ENCODE measurements at places on chromosomes 12 and 14.

GRCh38 chr12:264269-264668 is 1.6 kb upstream of the SLC6A13 start:
- DNase-seq: no peak

DNA sequence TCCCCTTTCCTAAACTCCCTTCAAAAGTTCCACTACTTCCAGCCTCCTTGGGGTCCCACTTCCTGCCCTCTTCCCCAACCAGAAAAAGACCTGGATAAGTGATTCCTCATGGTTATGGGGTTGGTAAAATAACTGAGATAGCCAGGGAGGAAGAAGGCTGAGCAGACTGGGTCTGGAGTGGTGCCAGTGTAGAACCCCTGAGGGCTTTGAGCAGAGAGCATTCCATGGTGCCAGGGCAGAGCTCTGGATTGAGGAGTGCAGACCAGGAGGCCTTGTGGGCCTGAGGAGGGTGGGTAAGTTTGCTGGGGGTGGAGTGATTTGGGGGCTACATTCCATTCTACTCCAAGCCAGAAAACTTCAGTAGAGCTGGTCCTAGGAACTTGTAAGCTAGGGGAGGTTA is 9.5 kb upstream of the CISTR start:
- no peak for DNase-seq

- no peak for DNase-seq
These were observed 259.7 kb downstream of the DIO2 start for GRCh38 chr14:79951572-79951971.

GRCh38 chr14:36316131-36316530 is 4.3 kb downstream of the MBIP start:
- peak; percentile 22 for DNase-seq

GRCh38 chr12:9991876-9992275 is 7.0 kb downstream of the CLEC1B start:
- DNase-seq: no peak

- DNase-seq: no peak
These were observed 27.4 kb upstream of the BTBD6 start for GRCh38 chr14:105220699-105221597.

DNA sequence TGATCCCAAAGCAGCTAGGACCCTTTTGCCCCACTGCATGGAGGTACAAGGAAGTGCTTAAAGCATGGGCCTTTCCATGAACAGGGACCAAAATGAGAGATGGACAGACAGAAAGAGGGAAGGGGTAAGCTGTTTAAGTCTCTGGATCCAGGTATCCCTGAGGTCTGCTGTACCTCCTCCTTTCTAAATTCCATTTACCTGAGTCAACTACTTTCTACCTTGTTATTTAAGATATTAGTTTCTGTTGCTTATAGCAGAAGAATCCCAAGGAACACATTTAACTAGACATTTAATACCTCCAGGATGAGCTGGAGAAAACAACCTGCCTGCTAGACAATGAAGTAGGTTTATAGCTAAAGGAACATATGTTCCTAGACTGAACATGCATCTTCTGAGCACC is 157.6 kb upstream of the TMCC3 start:
- peak; percentile 61 for DNase-seq

- no peak for DNase-seq
These were observed 393.0 kb downstream of the FSCB start for GRCh38 chr14:44113769-44114730.

DNA sequence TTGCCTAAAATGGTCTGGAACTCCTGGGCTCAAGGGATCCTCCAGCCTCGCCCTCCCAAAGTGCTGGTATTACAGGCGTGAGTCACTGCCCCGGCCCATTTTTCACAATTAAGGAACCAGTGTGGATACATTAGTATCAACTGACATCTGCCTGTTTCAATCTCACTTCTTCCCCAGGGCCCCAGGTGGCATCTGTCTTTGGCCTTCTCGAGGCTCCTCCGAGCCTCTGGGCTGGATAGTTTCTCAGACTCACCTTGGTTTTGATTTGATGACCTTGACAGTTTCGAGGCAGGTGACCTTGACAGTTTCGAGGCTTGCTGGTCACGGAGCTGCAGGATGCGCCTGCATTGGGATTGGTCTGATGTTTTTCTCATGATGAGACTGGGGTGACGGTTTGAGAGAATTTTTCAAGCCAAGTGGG is 41.0 kb upstream of the NCOR2 start:
- DNase-seq: no peak

DNA sequence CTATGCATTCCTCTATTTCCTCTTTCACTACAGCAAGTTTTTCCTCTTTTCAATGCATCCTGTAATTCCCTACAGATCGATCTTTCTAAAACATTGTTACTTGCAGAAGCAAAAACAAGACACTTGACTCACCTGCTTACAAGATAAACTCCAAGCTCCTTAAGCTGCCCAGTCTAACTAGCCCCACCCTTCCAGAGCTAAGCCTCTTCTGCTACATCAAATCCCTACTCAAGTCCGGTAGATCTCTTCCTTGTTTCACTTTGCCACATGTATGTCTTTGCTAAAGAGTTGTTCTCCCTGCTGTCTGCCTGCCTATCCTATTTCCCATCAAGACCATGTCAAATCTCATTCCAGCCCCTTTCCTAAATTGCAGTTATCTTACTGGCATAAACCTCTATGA is 724.8 kb downstream of the C12orf50 start:
- no peak for DNase-seq

DNA sequence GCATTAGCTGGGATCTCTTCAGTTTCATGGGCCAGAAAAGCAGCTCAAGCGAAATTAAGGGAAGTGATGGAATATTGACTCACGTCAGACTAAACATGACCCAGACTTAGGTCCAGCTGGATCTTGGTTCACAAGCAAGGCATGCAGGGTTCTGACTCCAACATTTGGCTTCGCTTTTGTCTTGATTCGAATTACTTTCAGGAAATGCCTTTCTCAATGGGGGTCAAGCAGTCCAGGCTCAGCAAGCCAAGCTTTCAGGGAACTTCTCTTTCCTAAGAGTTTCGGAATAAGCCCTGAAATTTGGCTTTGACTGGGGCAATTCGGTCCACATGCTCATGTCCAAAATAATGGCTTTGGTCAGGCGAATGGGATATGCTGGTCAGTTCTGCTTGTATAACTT is 678.7 kb upstream of the TMEM132C start:
- no peak for DNase-seq

DNA sequence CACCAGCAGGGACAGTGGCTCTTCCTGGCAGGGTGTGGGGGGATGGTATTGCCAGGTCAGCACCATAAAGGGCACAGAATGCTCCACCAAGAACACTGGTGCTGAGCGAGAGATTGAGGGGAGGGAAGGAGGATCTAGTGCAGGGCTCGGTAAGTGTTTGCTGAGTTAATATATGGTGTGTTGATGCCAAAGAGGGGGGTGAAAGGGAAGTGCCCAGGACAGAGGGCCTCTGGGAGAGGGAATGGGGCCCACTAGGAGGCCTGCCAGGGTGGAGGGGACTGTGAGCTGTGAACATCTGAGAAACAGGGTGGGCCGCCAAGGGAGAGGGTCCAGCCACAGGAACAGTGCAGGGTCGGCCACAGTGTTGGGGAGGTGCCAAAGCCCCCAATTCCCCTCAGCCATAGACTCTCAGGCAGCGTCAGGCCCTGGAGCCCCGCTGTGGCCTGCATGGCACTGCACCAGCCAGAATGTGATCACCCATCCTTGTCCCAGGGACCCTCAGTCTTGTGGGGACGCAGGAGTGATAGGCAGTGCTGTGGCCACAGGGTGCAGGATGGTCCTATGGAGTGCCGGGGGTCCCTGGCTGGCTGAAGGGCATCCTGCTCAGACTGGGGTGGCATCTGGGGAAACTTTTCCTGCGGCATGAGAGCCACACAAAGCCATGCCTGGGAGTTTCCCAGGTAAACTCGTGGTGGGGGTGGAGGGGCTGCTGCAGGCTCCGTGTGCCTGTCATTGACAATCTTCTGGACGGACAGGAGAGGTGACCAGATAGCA is 11.9 kb downstream of the RIN3 start:
- DNase-seq: no peak

- no peak for DNase-seq
These were observed 1981.7 kb upstream of the FLRT2 start for GRCh38 chr14:83548061-83548839.

DNA sequence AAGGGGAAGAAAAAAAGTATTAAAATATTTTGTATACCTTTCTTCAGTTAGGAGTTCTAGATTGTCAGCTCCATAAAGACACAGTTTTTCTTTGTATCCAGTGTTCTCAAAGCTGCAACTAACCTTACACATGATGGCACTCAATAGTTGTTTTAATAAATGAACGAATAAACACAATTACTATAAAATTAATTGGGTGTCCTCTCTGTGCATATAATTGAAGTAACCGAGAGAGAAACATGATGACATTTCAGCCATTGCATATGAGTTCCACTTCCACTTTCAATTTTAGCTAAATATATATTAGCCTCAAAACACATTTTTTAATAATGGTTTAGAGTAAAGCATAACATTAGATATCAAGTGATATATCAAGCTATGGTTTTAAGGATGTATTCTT is 671.2 kb downstream of the LRFN5 start:
- no peak for DNase-seq

DNA sequence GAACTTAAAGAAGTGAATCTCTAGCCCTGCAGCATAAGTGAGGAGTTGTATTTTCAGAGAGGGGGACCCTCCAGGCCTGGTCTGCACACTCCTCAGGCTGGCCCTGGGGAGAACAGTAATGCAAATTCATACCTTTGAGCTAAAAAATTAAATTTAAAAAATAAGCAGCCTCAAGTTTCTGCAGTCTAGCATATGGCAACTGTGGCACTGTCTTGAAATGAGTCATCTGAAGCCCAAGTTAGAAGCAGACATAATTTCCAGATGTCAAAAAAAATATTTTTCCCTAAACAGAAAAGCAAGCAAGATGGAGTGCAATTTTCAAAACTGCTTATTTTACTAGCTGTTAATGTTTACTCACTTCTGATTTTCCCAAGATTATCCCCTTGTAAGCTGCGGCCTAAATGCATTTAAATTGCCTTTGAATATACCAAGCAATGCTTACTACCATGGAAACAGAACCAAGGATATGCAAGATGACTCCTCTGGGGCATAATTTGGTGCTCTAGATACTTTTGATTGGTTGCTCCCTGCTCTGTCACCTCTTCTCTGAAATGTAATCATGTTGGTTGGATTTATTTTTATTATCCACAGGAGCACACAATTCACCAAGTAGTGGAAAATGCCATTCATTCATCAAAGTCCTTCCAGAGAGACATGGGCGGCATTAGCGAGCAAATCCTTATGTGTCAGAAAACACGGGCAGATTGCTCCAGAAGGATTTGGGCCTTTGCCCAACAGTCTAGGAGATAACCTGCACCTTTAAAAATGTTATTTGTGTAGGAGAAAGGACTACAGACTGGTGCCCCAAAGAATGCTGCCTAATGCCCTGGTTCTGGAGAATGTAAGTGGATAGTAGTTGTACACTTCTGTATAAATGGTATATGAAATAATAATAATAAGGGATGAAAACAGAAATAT is 25.0 kb upstream of the DHRS7 start:
- no peak for DNase-seq

DNA sequence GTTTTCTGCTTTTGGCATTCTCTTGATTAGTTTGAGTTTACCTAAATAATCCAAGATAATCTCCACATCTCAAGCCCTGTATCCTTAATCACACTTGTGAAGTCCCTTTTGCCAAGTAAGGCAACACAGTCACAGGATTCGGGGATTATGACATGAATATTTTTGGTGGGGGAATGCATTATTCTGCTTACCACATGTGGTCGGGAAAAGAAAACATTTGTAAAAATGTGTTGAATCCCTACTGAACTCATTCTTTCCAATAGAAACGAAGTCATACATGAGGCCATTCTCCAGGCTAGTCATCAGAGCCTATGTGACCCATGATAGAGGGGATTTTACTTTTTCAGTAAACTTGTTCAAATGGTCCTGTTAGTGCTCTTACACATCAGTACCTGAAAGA is 58.5 kb upstream of the PRICKLE1 start:
- no peak for DNase-seq

DNA sequence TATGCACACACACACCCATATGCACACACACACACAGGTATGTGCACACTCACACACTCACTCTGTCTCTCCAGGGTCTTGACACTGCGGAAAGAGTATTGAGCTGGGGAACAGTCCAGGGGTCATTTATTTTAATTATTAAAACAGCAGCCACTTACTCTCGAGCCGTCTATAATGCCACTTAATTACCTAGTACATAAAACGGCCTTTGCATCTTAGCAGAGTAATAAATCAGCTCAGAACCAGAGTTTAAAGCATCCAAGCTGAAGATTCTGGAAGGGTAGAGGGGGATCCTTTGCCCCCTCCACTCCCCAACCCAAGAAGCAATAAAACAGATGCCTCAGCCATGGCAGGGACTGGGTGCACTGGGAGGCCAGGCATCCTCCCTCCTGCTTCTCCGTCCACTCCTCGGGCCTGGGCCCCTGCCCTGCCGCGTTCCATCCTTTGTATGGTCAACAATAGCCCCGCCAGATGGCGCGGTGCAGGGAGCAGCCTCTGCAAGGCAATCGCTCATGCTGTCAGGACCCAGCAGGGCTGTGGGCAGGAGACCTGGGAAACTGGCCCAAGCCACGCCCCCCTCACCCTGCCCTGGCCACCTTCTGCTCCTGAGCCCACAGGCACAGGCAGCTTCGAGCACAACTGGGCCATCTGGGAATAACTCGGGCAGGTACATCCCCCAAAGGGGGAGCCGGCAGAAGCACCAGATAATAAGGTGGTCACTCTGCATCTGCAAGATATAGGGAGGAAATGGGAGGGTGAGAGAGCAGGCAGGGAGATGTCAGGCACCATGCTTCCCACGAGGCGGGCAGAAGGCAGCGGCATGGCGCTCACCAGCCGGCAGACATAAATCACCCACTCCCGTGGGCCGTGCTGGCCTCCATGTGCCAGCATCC is 40.9 kb downstream of the CCDC85C start:
- peak; percentile 87 for DNase-seq

- peak; percentile 98 for DNase-seq
These were observed 43.9 kb downstream of the SSPN start for GRCh38 chr12:26239122-26239851.

DNA sequence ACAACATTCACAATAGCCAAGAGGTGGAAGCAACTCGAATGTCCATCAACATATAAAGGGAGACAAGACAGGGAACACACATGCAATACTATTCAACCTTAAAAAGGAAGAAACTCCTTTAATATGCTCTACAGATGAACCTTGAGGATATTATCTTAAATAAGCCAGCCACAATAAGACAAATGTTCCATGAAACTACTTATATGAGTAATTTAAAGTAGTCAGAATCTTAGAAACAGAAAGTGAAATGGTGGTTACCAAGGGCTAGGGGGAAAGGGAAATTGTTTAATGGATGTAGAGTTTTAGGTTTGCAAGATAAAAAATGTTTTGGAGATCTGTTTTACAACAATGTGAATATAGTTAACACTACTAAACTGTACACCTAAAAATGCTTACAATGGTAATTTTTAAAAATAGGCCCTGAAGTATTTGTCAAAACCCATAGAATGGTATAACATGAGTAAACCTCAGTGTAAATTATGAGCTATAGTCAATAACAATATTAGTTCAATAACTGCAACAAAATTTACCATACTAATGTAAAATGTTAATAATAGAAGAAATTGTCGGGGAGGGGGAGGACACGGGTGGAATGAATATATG is 71.1 kb downstream of the EGLN3 start:
- no peak for DNase-seq

All from kidney tubule cell (primary cell).